ENCODE measurements at places on chromosomes 7 and 10.

DNA sequence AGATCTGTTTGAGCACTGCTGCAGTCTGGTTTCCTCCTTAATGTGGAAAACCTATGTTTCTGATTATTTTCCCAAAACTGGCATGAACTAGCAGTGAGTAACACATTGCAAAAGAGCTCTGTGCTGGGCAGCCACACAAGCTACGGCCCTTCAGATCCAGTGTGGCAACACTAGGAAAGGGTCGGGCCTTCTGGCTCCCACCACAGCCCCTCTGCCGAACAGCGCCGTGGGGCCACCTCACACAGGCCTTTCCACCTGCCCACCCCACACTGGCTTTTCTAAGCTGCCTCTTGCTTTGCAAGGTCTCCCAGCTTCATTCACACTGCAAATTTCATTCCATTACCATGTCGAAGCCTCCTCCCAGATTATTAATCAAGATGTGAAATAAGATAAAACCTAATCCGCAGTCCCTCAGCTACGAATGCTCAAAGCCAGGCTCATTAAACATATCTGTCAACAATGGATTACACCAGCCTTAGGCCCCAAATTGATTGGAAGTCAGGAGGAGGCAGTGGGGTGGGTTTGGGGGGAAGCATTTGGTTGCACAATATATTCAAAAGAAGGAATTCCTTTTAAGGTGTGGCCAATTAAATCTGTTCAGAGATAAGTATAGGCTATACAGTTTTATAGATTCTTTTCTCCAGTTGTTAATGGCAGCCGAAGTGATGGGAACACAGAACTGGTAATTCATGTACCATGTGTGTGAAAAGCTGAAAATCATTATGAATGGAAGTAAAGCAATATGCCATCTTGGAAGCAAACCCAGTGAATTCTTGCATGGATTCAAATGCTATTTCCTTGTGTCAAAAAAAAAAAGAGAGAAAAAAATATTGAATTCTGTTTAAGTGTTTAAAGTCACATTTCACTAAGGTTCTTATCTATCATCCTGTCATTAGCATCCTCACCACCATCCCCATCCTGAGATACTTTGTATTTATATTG is 223.7 kb downstream of the MTERF1 start:
- DNase-seq: no peak

DNA sequence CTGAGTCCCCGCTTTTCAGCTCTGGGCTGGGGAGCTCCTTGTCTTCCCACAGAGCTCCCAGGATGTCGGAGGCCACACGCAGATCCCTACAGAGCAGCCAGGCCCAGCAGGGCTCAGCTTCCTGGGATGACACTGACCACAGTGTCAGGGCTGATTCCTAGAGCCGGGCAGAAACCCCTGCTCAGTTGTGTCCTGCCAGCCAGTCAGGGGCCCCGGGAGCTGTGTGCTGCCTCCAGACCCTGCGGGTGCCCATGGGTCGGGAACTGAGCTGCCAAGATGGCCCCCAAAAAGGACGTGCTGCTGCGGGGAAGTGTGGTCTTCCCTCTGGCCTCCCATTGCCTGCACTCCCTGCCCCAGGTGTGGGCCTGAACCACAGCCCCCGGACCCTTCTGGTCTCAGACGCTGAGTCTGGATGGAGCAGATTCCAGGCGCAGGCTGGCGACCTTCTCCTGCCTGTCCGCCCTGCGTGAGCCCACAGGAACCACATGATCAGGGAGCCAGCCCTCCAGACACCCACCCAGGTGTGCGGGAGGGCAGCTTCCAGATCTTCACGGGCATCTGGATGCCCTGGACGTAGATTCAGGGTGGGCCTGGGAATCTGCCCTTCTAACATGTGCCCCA is 217.4 kb downstream of the MAD1L1 start:
- DNase-seq: no peak

GRCh38 chr7:95421000-95421846 is 13.6 kb downstream of the PON2 start:
- DNase-seq: no peak

- peak; percentile 65 for DNase-seq
These were observed 55.1 kb downstream of the CYCS start for GRCh38 chr7:25069900-25070443.

GRCh38 chr10:126921974-126922525 is 16.8 kb downstream of the DOCK1 start:
- DNase-seq: no peak

- no peak for DNase-seq
These were observed 26.8 kb upstream of the GRID1 start for GRCh38 chr10:86393362-86393761.

DNA sequence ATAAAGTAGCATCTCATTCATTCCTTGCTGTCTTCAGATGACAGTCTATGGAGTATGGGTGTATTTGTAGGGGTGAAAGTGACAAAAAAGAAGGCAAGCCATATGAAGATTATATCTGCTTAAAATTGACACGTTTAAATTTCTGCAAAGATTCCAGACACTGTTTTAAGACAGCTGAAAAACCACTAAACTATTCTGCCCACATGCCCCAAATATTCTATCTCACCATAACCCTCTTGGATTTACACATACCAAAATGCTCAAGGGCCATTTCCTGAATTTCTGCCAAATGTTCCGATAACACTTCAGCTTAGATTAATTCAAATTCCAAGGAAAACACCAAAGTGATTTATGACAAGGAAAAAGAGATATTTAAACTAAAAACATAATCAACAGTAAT is 99.9 kb upstream of the IL6 start:
- no peak for DNase-seq

- DNase-seq: no peak
These were observed 43.1 kb upstream of the FOXK1 start for GRCh38 chr7:4638781-4639575.

DNA sequence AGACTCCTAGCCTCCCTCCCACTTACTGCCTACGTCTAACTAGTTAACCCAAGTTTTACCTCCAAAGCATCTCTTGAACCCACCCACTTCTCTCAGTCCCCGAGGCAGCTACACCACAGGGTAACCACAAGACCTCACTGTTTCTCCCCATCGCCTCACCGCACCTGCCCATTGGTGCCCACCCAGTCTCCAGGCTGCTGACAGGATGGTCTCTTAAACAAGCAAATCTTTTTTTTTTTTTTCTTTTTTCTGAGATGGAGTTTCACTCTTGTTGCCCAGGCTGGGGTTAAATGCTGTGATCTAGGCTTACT is 47.0 kb downstream of the DENND2A start:
- DNase-seq: no peak

DNA sequence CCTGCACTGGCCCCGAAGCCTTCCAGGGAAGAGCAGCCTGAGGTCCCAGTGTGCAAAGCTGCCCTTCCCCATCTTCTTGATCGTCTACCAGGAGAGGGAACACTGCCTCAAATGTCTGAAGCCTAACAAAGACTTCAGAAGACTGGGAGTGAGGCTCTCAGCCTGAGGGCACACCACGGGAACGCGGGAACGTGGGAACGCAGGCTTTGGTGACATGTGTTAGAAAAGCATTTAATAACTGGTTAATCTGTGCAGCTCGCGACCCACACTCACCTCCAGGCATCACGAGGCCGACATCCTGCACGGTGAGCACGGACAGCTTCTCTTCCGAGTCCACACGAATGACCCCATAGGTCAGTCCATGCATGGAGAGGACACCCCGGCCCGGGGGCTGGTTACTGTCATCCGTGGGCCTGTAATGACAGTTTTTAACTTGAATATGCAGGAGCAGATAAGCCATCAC is 234.0 kb downstream of the ZMYND11 start:
- DNase-seq: no peak

Data from inflammatory macrophage treated with lipopolysaccharide for 4 hours (primary cell).